ENCODE measurements at places on chromosomes 7 and 10.

- DNase-seq, result no peak
Measured at GRCh38 chr10:99654390-99655175, 4.7 kb upstream of the ENTPD7 start.

- DNase-seq, result no peak
Measured at GRCh38 chr7:37118004-37118403, 330.7 kb downstream of the ELMO1 start.

DNA sequence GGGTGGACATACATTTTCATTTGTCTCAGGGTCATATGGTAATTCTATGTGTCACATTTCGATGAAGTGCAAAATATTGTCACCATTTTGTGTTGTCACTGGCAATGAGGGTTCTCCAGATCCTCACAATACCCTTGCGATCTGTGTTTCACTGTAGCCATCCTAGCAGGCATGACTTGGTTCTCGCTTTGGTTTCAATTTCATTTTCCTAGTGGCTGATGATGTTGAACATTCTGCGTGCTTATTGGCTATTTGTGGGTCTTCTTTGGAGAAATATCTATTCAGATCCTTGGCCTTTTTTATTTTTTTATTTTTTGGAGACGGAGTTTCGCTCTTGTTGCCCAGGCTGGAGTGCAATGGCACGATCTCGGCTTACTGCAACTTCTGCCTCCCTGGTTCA is 24.8 kb upstream of the MNX1 start:
- no peak for DNase-seq

DNA sequence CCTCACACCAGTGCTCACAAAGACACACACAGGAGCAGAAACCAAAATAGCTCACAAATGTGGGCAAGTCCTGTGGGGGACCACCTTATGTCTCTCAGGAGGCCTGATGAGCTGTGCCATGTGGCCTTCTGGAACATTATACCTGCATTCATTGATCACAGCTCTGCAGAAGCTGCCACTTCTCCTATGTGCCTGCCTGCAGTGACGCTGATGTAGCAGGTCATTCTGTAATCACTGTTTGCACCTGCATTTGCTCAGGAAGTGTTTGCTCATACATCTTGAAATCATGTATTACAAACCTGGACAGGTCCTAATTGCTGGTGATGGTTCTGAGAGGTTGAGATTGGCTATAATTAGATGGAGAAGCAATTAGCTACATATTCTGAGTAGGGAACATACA is 310.2 kb downstream of the AUTS2 start:
- DNase-seq, result peak; percentile 58

- DNase-seq, result peak; percentile 26
Measured at GRCh38 chr10:119416855-119417254, 125.7 kb downstream of the RGS10 start.

DNA sequence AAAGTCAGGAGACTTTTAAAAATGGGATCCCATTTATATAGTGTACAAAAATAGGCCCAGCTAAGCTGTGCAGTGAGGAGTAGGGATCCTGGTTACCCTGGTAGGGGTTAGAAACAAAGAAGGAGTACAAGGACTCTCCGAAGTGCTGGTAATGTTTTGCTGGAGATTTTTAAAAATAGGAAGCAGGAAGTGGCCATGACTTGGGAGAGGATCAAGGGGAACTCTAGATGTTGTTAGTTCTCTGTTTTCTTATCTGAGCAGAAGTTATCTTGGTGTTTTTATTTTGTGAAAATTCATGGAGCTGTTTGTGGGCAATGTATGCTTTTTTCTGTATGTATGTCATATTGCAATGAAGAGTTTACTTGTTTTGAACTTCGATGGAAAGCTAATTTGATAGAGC is 373.9 kb downstream of the SFMBT2 start:
- DNase-seq, result no peak

GRCh38 chr10:99522470-99523250 is 10.1 kb upstream of the NKX2-3 start:
- no peak for DNase-seq

DNA sequence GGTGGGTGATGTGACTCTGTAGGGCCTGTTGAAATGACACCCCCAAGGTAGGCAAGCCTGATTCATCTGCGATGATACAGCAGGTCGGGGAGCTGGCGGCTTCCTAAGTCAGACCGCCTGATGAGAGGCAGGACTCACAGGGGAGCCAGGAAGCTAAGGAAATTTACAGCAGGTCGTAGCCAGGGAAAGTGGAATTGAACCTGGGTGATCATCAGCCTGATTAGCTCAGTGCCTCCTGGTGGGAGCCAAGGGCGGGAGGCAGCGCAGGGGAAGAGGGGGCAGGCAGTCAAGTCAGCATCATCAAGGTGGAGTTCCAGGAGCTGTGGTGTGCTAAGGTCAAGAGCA is 18.5 kb upstream of the TRIM56 start:
- no peak for DNase-seq

- peak; percentile 44 for DNase-seq
Measured at GRCh38 chr10:96017191-96017687, 26.1 kb upstream of the CCNJ start.

- DNase-seq, result peak; percentile 87
Measured at GRCh38 chr7:100705320-100705752, 585 bp upstream of the POP7 start.

GRCh38 chr10:62581351-62581750 is 207.2 kb downstream of the ZNF365 start:
- DNase-seq, result no peak

- DNase-seq, result no peak
Measured at GRCh38 chr10:127942811-127943210, 35.9 kb downstream of the PTPRE start.

DNA sequence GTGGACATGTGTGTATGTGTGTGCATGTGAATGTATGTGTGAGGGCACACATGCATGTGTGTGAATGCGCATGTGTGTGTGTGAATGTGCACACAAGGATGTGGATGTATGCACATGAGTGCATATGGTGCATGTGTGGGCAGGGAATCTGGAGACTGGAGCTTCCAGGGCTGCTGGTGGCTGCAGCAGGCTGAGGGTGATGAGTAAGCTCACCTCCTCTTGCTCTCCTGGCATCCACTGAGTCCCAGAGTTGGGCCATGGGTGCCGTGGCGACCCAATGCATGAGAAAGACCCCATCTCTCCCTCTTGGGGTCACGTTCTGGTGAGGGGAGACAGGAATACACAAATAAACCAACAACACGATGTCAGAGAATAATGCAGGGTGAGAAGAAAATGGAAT is 33.3 kb upstream of the COL13A1 start:
- no peak for DNase-seq

- no peak for DNase-seq
Measured at GRCh38 chr7:77982926-77983550, 184.5 kb downstream of the PHTF2 start.
